Fibroblast of skin of scalp (primary cell): ENCODE measurements at places on chromosomes 12 and 14.

GRCh38 chr12:78101113-78101876 is 270.6 kb downstream of the NAV3 start:
- no peak for DNase-seq

- no peak for DNase-seq
Measured at GRCh38 chr14:103509864-103510723, 12.5 kb downstream of the CKB start.

DNA sequence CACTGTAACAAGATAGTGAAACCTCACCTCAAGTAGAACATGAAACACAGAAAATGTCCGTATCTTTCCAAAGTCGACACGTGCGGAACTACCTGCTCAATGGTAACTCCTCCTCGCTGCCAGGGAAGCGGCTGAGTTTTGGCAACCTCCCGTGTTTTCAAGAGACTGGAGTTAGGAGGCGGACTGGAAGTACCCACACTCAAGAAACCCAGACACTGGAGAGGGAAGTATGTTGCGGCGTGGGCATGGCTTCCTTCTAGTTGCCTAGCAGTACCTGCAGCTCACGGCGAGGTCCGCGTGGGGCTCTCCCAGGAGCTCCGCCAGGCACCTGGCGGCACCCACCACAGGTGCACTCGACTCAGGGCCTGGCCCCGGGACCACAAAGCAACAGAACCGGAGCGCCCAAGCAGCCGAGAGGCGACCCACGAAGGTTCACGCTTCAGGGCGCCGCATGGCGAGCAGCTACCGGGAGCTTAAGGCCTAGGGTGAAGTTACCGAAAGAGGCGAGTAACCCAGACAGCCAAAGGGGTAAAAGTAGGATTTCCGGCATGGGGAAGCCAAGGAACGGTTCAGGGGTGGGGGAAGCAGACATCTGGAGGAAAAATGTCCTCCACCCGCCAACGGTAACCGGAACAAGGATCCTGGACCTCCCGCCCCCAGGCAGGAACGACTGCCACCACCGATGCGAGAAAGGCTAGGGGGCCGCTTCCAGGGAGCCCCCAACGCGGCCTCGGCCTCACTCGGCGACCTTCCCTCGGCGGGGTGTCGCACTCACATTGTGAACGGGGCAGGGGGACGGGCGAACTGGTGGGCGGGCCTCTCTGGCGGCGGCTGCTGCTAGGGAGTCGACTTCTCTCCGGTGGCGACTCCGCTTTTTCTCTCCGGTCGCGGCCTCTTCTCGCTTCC is 608 bp downstream of the PTGES3 start:
- DNase-seq, result no peak

- peak; percentile 86 for DNase-seq
Measured at GRCh38 chr12:78290606-78291345, 460.1 kb downstream of the NAV3 start.

DNA sequence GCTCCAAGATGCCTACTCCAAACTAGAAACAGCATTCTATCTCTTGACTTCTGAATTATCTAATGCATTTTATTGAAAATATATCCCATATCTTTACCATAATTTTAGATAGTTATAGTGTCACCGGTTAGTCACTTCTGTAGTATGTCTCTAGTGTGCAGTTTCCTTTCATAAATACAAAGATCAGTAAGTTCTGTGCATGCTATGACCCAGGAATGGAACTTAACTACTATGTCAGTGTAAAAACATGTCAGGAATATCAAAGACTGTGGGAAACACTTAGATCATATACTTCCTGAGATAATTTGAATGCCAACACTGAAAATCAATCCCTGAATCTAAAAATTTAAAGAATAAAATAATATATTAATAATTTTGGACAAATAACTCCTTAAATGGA is 237.6 kb downstream of the ATXN7L3B start:
- DNase-seq, result peak; percentile 16

- DNase-seq, result no peak
Measured at GRCh38 chr12:100877776-100878175, 83.2 kb downstream of the ANO4 start.

DNA sequence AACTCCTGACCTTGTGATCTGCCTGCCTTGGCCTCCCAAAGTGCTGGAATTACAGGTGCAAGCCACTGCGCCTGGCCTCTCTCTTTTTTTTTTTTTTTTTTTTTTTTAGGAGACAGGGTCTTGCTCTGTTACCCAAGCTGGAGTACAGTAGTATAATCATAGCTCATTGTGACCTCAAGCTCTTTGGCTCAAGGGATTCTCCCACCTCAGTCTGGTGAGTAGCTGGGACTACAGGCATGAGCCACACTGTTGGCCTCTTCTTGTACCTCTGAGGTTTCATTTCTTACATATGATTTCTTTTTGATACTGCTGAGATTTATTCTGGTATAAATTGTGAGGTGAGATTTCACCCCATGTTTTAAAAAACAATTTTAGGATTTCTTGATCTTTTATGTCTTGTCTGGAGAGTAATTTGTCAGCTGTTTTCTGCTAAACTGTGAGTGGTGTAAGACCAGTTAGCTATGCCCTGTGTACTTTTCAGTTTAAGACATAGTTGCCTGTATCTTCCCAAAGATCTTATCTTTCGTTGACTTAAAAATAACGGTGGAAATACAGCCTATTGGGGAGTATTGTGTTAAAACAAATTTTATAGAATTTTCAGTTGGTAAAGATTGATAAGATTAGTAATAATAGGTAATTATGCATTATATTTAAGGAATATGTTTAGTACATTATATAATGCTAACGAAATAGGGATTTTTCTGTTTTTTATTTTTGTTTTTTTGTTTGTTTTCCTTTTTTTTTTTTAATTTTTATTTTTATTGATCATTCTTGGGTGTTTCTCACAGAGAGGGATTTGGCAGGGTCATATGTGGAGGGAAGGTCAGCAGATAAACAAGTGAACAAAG is 31.7 kb downstream of the WDR20 start:
- DNase-seq, result no peak

DNA sequence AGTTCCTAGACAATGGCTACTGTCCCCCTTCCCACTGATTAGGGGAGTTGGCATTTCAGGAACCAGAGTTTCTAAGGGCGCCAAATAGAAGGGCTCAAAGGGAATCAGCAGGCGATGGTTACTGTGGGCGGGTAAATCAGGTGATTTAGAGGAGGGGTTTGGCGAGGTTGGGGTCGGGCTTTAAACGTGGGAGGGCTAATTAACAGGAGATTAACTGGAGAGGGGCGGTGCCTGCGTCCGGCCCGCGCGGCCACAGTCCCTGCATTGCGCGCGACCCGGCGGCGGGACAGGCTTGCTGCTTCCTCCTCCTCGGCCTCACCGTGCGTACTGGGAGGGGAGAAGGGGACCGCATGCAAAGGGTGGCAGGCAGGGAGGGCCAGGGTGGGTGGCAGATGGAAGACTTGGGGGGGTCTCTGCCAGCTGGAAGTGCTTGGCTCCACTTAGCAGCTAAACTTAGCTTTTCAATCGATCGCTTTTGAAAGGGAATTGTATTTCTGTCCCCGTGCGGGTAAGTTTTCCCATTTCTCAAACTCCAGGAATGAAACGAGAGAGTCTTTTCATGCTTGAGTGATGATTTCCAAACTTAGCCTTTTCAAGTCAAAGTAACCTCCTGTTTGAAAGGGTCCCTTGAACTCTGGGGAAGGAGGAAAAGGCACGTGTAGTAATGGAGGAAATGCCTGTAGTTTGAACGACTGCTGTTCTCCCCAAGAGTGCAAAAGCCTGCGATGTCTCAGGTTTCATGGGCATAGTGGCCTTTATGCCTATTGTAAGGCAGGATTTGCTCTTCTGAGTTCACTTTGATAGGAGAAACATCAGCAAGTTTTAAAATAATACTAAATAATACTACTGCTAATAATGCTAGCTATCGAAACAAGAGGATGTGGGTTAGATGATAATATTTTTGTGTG is at the start of gene MGST1:
MGST1 (plus strand) TSS at position 255 of the 908 bp plus-strand sequence. CDS start 6,608 bp downstream, outside the sequence.
- DNase-seq, result peak; percentile 43
